Forelimb muscle (tissue), 1 donor: ENCODE measurements at places on chromosomes 3 and 15.

DNA sequence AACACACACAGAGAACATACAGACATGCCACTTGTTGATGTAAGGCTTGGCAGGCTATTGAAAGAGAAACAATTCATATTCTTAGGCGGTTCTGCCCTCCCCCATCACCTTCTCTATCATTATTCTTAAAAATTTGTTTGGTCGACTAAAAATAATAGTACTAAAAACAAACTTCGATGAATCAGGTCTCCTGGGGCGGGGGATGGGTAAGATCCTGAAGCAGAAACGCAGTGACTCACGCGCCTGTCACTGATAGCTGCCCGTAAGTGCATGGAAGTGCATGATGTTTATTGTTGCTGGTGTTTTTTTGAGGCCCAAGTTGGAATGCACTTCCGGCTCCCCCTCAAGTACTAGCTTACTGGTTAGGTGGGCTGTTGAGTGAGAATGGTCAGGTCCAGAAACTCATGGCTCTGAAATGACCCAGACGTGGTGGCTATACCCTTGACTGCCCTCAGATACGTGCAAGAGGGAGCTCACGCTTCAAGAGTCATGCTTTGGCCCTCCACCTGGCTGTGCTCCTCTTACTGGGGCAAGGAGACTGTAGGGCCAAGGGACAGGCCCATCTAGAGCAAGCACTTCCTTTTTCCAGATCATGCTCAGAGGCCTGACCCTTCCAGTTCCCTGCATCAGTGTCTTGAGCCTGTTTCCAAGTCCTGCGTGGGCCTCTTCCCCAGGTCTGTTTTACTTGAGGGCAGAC lies 10.9 kb downstream of the SMAD3 start:
- DNase-seq, result no peak

DNA sequence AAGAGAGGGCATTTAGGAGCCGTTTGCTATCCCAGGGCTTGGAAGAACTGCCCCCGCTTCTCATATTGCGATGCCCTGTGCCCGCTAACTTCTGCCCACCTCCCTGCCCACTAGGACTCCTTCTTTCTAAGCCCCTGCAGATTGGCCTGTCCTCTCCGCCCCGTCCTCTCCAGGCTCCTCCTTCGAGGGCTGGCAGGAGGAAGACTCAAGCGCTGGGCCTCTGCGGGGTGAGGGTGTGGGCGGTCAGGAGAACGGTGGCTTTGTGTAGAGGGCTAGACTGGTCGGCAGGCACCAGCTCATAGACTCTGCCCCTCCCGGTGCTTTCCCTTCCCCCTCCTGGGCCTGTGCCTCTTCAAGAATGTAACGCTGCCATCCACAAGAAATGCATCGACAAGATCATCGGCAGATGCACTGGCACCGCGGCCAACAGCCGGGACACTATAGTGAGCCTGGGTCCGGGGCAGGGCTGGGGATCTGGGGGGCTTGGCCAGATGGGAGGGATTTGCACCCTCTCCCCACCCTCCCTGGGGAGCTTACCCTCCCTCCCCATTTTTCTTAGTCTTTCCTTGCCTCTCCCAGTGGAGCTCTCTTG lies 21.9 kb downstream of the PRKCD start:
- DNase-seq, result no peak

- DNase-seq, result no peak
Measured at GRCh38 chr15:39130556-39131379, 450.1 kb upstream of the THBS1 start.

GRCh38 chr15:100175406-100176114 lies 166.2 kb downstream of the ADAMTS17 start:
- DNase-seq, result no peak

GRCh38 chr3:67601919-67602608 lies 52.3 kb downstream of the SUCLG2 start:
- no peak for DNase-seq
